ENCODE measurements at places on chromosomes 2 and 18.

DNA sequence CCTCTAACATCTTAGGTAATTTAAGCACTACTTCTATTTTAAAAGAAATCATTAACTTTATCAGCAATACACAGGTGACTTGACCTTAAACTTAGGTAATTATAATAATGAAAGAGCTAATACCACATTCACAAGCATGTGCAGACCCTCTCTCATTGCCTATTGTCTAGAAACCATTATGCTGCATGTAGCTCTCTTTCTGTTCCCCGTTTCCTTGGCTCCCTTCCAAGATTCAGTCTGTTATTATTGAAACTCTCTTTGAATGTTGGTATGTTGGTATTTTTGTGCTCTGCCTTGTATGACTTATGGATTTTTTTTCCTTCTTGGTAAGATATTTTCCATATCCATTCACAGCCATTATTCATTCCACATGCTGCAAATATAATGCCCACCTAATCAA lies 201.2 kb downstream of the CDCA7 start:
- DNase-seq = peak; percentile 5

DNA sequence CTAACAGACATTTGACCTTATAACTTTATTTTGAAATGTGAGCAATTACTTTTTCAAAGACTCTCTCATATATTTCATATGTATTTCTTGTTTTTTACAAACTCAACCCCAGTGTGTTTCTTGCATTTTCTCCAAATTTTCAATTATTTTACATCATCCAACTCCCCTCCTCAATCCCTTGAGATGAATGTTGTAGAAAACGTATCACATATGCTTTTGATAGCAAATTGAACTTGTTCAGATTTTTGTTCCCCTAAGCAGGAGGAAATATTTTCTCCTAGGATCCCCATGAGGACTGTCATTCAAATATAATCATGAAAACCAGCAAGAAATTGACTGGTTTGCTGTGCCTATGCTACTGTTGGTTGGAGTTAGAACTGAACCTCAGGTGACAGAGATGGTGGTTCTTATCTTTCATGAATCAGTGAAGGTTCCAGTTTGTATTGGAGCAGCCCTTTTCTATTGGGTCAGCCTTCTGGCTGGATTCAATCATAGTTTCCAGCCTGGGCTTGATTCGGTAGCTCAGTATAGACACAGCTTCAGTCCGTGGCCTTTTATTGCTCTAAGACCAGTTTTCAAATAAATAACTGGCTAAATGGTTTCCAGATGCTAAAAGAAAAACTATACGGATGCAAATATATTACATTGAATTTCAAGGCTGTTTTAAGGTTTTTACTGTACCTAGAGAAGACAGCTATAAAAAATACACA lies 591.0 kb downstream of the EPHA4 start:
- DNase-seq = no peak

- no peak for DNase-seq
These were observed 86.5 kb downstream of the UXS1 start for GRCh38 chr2:106107509-106108131.

DNA sequence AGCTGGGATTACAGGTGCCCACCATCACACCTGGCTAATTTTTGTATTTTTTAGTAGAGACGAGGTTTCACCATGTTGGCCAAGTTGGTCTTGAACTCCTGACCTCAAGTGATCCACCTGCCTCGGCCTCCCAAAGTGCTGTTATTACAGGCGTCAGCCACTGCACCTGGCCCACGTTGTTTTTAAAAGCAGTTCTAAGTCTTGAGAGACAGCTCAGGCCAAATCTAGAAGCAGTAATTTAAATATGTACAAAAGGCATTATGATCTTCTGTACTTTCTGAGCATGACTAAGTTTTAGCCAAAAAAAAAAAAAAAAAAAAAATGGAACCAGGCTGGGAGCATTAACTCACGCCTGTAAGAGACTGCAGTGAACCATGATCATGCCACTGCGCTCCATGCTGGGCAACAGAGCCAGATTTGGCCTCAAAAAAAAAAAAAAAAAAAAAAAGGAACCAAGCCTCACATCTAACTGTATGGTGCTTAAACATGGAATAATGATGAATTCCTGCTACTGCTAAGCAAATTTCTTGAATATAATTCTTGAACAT lies 4.0 kb downstream of the ABHD3 start:
- DNase-seq = no peak

- DNase-seq = peak; percentile 17
These were observed 73.8 kb upstream of the ACAA2 start for GRCh38 chr18:49886891-49887764.

GRCh38 chr2:98505311-98505808 lies 60.7 kb downstream of the INPP4A start:
- DNase-seq = peak; percentile 68

DNA sequence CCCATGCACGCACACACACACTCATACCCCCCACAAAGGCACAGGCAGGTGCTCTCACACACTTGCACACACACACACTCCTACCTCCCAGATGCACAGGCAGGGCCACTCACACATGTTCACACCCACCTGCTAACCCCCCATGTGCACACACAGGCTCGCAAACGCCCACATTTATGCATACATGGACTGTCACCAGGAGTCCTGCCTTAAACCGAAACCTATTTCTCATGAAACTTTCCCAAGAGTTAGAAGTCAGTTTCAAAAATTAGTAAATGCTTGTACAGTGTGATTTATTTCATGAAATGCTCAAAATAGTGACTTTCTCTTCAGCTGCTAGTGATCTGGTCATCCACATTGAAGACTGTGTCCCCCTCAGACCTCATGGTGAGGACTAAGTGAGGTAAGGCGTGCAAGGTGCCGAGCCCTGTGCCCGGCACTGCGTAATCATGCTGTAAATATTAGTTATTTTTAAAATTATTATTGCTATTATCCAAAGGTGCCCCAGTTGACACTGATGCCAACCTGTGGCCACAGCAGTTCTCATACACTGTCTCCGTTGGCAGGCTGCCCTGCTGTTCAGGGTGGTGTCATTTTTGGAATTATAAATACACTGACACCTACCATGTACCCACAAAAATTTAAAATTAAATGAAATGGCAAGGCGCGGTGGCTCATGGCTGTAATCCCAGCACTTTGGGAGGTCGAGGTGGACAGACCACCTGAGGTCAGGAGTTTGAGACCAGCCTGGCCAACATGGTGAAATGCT lies 12.4 kb downstream of the CNNM4 start:
- peak; percentile 59 for DNase-seq

- DNase-seq = no peak
These were observed 21.6 kb downstream of the SH3RF3 start for GRCh38 chr2:109150559-109150958.

DNA sequence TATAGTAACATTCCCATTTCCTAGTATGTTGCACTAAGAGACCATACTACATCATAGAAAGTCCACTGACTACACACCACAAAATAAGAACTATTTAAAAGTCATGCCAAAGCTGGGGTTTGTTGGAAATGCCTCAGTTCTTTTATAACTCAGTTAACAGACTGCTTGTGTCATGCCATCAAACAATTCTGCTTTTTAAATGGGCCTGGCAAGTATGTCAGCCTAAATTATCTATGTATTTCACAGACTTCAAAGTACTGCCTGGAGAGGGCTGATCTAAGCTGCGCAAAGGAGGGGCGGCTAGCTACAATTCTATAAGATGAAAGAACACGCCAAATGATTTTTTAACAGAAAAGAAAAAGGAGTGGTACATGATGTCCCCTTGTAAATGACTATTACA lies 49.6 kb downstream of the FARSB start:
- peak; percentile 12 for DNase-seq

GRCh38 chr2:182914852-182915251 lies 48.4 kb upstream of the FRZB start:
- DNase-seq = no peak

- peak; percentile 13 for DNase-seq
These were observed 64.2 kb downstream of the VRK2 start for GRCh38 chr2:58110765-58111164.

DNA sequence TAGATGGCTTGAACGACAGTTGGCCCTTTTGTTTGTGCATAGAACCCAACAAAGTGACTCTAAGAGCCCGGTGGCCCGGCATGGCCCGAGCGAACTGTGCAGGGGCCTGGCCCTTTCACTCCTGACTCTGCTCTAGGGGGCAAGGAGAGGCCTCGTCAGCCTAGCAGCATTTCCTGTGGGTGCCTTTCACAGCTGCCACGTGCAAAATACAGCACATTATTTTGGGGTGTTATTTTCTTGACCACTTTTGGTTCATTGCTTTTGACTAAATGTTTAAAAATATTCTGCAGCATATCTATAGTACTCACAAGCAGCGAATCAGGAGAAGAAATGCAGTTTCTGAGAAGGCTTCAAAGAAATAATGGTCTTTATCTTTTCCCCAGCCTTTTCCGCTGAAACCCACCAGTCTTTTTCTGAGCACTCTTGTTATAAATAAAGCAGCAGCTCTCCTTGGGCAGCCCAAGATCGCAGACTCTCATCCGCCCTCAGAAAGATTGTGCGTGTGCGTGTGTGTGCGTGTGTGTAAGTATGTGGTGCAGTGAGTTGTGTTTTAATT lies 31.3 kb downstream of the DGKD start:
- DNase-seq = peak; percentile 69

GRCh38 chr18:55779691-55780585 lies 191.9 kb upstream of the TCF4 start:
- DNase-seq = peak; percentile 27

DNA sequence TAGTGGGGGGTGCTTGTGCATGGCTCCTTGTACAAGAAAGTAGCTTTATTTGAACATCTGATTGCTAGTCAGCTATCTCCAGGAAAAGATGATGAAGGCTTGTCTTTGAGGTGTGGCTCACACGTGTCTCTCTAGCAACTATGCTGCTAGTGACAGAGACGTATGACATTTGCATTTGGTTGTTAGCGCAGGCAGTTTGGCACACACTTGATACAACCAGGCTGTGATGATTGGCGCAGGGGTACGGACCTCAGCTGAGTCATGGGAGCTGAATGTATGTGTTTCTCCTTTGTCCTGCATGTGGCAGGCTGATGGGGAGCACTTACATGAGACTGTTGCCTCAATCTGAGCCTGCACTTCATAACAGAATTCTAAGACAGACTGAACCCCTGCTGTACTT lies 29.6 kb downstream of the PTCD3 start:
- no peak for DNase-seq

DNA sequence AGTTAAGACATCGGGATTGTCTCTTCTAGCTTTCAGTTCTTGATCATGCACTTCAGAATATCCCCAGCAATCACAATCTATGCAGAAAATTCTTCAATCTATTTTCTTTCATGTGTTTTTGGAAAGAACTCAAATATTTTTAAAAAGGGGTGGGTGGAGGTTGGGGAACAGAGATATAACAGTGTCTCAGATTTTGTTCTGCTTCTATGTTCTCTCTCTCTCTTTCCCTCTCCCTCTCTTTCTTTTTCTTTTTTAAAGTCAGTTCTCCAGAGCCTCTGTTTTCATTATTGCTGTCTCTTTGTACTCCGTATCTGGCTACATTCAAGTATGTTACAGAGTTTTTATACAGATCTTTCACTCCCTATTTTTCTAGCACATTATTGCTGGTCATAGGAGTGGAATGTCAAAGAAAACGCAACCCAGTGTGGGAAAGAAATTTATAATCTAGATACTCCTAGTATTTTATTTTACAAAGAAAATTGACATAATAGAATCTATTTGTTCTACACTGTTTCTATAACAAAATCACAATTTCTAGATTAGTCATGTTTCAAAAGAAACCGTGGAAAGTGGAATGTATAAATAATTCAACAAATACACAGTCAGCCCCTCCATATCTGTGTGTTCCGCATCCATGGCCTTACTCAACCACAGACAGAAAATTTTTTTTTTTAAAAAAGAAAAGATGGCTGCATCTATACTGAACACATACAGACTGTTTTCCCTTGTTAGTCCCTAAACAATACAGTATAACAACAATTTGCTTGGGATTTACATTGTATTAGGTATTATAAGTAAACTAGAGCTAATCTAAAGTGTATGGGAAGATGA lies 11.2 kb upstream of the NEMP2 start:
- no peak for DNase-seq

DNA sequence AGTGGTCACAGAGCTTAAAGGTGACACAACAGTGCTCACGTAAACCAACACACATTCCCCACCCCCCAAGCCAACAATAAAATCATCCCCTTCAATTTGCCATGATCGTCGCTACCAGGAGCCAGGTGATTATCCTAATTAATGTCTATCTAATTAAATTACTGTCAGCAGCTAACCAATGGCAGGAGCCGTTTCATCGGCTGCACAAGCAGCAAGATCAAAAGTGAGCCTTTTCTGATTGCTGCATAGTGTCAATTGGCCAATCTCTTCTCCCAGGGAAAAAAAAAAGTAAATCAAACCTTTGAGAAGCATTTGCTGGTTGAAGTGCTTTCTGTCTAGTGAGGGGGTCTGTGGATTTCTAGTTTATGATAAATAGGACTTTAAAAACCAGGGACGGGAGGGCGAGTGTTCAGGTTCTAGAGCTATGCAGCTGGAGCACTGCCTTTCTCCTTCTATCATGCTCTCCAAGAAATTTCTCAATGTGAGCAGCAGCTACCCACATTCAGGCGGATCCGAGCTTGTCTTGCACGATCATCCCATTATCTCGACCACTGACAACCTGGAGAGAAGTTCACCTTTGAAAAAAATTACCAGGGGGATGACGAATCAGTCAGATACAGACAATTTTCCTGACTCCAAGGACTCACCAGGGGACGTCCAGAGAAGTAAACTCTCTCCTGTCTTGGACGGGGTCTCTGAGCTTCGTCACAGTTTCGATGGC lies at the start of gene TBR1:
Gene TBR1 (plus strand): TSS at position 311 of the 721 bp plus-strand sequence. CDS start 114 bp downstream, at position 425.
- no peak for DNase-seq

GRCh38 chr2:129565551-129566109 lies 413.8 kb upstream of the RAB6C start:
- no peak for DNase-seq

- DNase-seq = peak; percentile 32
These were observed 21.9 kb upstream of the MTERF4 start for GRCh38 chr2:241123816-241124536.

DNA sequence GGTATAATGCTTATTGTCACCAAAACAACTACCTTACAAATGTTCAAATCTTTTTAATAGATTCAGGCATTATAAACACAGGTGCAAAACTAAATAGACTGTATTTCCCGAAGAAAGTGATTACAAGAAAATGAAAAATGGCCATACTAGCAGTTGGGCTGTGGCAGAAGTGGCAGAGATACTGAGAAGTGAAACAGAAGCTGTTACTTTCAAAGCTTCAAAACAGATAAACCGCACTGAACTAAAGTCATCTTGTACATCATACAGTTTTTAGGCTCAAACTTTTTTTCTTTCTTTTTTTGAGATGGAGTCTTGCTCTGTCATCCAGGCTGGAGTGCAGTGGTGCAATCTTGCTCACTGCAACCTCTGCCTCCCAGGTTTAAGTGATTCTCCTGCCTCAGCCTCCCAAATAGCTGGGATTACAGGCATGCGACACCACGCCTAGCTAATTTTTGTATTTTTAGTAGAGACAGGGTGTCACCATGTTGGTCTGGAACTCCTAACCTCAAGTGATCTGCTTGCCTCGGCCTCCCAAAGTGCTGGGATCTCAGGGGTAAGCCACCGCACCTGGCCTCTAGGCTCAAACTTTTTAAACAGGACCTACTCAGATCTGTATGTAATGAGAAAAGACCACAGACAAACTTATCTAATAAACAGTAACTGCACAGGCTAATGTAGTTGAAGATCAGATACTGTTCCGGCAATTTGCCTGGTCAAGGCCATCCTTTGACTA lies 77.9 kb upstream of the SATB2 start:
- no peak for DNase-seq

All from hematopoietic multipotent progenitor cell treated with erythropoietin and hydrocortisone succinate and interleukin-3 and kit ligand, for 6 days (in vitro differentiated cells).